ENCODE measurements at places on chromosomes 3 and 15.

DNA sequence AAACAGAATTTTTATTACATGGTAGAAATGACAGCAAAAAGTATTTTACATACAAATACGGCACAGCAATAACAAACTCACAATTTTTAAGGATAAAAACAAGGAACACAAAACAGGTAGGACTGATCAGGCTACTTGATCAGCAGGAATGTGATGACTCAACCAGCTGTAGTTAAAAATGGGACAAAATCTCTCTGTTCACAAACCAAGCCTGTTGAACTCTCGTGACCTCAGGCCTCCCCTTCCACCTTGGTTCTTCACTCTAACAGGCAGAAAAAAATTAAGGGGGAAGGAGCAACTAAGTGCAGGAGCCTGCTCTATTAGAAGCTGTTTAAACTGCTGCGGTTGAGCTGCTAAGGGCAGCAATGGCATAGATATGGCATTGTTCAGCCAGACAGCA is 18.7 kb downstream of the FBXL22 start:
- peaks cover 25% of the 10 kb centered on the region for H3K36me3 ChIP-seq
- H3K4me1 ChIP-seq = peaks cover 2% of the 10 kb centered on the region
- H3K4me3 ChIP-seq = no peak overlapping the region
- H3K27me3 ChIP-seq = no peaks in the 10 kb centered on the region

DNA sequence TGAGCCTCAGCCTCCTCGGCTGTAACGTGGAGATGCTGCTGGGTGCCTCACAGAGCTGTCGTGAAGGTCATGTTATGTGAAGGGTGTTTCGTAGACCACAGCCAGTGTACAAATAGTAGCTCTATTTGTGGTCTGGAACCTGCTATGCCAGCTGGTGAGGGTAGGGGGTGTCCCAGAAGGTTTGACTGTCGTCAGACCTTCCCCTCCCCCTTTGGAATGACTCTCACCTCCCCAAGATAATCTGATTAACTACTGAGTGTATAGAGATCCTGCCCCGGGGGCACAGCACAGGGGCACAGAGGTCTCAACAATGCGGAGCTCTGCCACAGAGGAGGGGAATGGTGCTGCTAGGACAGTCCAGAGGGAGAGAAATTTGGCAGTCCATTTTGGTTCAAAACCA is 20.5 kb downstream of the FGD5 start:
- H3K27me3 ChIP-seq = no peaks in the 10 kb centered on the region
- H3K36me3 ChIP-seq = no peaks in the 10 kb centered on the region
- H3K4me1 ChIP-seq = peaks cover 7% of the 10 kb centered on the region
- no peak for DNase-seq

GRCh38 chr3:67015702-67016484 is 17.8 kb downstream of the KBTBD8 start:
- DNase-seq = peak; percentile 17
- peaks cover 3% of the 10 kb centered on the region for H3K4me1 ChIP-seq
- H3K36me3 ChIP-seq = no peaks in the 10 kb centered on the region
- H3K4me3 ChIP-seq = no peak overlapping the region
- no peaks in the 10 kb centered on the region for H3K27me3 ChIP-seq
- no peak overlapping the region for H3K27ac ChIP-seq

GRCh38 chr15:77554306-77555080 is 78.2 kb downstream of the LINGO1 start:
- no peak overlapping the region for H3K4me3 ChIP-seq
- no peaks in the 10 kb centered on the region for H3K36me3 ChIP-seq
- no peaks in the 10 kb centered on the region for H3K4me1 ChIP-seq
- no peaks in the 10 kb centered on the region for H3K27me3 ChIP-seq

DNA sequence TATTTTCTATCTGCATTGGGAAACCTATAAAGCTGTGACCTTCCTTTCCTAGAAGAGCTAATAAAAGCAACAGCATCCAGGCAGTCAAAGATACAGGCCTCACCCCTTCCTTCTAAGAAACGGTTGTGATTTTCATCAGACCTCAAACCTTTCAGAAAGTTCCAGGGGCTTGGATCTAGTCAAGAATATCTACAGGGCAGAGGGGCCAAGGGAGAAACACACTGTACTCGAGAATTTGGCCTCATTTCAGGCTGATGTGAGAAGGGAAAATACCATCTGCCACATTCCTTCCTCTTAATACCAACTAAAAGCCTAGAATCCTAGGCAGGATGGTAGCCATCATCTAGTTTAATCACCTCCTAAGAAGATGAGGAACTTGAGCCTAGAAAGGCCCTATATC is 24.5 kb upstream of the BCL6 start:
- H3K27me3 ChIP-seq = no peaks in the 10 kb centered on the region
- no peak overlapping the region for H3K27ac ChIP-seq
- no peak overlapping the region for H3K4me3 ChIP-seq

DNA sequence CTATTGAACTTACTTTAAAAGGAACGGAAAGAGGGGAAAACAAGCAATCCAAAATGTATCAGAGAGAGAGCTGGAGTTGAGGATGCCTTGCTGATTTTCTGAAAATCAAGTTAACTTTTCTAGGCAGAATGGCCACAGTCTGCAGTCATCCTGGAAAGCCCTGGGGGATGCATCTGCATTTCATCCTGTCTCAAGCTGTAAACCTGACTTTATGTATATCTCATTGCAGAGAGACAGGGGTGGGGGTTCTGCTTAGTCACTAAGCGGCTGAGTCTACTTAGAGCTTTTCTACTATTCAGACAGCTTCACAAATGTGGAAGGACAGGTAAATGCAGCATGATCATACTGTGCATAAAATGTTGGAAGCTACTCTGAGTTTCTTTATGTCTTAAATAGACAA is 41.4 kb downstream of the MRPS25 start:
- H3K4me1 ChIP-seq = peaks cover 10% of the 10 kb centered on the region
- no peak overlapping the region for H3K4me3 ChIP-seq
- H3K27me3 ChIP-seq = no peaks in the 10 kb centered on the region
- H3K36me3 ChIP-seq = peaks cover 20% of the 10 kb centered on the region
- peak overlapping the region; percentile 55 for H3K27ac ChIP-seq

Measured in trophoblast cell (in vitro differentiated cells and primary cell).